ENCODE measurements at places on chromosomes 1 and 21. TPM values are rescaled to one million over a fixed set of nuclear protein-coding genes. Genes with fewer than 3 reads are reported as not detected.

DNA sequence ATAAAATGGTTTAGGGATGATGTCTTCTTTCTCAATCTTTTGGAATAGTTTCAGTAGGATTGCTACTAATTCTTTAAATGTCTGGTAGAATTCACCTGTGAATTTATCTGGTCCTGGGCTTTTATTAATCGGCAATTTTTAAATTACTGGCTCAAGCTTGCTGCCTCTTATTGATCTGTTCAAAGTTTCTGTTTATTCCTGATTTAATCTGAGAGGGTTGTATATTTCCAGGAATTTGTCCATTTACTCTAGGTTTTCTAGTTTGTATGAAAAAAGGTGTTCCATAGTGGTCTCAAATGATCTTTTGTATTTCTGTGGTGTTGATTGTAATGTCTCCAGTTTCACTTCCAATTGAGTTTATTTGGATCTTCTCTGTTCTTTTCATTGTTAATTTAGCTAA is 617.8 kb downstream of the LTN1 start:
- no peaks in the 10 kb centered on the region for H3K36me3 ChIP-seq
- no peaks in the 10 kb centered on the region for H3K4me1 ChIP-seq
- no peaks in the 10 kb centered on the region for H3K27me3 ChIP-seq

- no peaks in the 10 kb centered on the region for H3K27me3 ChIP-seq
- no peak for DNase-seq
- H3K4me3 ChIP-seq, result no peak overlapping the region
- H3K36me3 ChIP-seq, result no peaks in the 10 kb centered on the region
These were observed 54.3 kb upstream of the CD1D start for GRCh38 chr1:158126425-158126824.

INKA2 gene
- 4.9 TPM for total RNA-seq

GRCh38 chr1:202982715-202983430 is 15.8 kb upstream of the CYB5R1 start:
- no peak for DNase-seq
- H3K27ac ChIP-seq, result no peak overlapping the region

KCNJ15 gene
- total RNA-seq, result not detected

DNA sequence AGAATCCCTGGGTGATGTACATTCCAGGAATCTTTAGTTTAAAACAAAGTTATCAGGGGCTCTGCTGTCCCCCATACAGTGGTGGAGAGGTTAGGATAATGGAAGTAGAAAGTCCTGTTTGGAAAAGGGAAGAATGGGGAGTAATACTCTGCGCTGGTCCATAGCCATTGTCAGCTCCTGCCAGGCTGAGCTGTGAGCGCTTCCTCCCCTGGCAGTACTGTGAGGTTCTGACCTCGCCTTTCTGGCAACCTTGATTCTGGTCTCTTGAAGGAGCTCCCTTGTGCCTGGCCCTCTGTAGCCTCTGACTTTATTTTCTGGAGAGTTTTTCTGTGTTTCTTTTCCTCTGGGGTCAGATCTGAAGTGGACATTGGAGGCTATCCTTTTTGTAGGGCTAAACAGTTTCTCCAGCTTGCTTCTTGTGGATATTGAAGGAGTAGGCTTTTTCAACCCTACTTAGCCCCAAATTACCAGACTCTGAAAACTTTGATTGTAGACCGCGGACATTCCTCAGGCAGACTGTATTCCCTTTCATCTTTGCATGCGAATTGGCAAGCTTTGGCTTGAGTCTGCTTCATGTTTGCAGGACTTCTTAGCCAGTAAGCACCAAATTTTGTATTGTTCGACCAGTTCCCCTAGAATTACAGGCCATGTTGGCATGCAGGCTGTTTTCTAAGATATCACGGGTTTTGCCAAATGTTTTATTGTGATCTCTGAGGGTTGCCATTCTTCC is 13.8 kb downstream of the UBE4B start:
- no peaks in the 10 kb centered on the region for H3K27me3 ChIP-seq
- peaks cover 18% of the 10 kb centered on the region for H3K36me3 ChIP-seq
- peak; percentile 71 for DNase-seq
- H3K4me1 ChIP-seq, result peaks cover 56% of the 10 kb centered on the region
- no peak overlapping the region for H3K4me3 ChIP-seq

KISS1 gene
- total RNA-seq, result not detected

DNA sequence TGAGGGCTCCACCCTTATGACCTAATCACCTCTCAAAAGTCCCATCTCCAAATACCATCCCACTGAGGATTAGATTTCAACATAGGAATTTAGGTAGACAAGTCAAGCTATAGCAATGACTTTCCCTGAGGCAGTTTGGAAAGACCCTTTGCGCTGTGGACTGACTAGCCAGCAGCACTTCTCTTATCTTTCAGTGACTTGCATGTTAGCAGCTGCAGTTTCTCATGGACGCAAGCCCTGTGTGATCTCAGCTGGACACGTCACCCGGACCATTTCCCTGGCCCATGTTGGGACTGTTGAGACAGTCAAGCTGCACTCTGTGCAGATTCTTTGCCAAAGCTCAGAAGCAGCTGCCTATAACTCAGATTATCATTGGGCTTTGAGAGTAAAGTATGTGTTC is 408.1 kb upstream of the USP24 start:
- H3K4me3 ChIP-seq, result no peak overlapping the region
- H3K36me3 ChIP-seq, result no peaks in the 10 kb centered on the region
- no peaks in the 10 kb centered on the region for H3K27me3 ChIP-seq
- no peaks in the 10 kb centered on the region for H3K4me1 ChIP-seq

DNA sequence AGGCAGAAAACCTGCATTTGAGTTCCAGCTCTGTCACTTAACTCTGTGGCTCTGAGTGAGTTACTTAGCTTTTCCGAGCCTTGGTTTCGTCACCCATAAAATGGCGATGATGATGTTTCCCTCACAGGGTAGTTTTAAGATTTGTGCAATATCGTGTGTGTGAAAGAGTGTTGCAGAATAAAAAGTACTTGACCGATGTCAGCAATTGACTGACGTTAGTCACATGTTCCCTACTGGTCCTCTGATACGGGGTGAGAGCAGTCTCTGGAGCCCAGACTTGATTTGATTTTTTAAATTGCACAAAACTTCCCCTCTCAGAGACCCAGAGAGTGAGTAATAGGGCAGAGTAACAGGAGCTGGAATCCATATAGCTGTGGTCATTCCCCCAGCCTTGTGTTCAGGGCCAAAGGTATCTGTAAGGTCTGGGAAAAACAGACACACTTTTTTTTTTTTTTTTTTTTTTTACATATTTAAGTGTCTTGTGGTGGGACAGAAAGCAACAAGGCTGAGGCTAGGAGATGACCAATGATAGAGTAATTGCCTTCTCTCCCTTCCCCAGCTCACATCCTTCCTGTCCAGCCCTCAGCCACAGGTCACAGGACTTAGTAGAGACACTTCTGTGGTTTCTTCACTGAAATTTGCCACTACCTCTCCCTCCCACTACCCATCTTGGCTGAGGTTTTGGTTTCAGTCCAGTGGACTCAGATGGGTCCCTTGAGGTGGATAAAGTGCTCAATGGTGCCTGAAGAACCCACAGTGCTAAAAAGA is 2.0 kb downstream of the FCER1G start:
- H3K27me3 ChIP-seq, result no peaks in the 10 kb centered on the region
- H3K4me1 ChIP-seq, result no peaks in the 10 kb centered on the region
- no peak overlapping the region for H3K4me3 ChIP-seq
- DNase-seq, result peak; percentile 66

NMNAT2 gene
- 3.6 TPM for total RNA-seq

DNA sequence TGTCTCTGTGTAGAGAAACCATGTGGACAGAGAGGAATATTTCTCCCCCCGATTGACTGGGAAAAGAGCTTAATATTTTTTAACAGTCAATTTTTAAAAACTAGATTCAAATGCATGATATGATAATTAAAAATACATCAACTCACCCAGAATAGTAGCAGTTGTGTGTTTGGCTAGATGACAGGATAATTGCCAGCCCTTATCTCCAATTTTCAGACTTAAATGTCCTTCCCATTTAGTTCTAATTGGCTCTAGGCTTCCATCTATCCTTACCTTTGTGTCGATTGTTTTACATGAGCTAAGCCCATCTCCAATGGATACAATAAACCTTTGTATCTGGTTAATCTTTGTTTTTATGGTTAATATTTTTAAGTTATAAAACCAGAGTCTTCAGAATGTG is 23.9 kb upstream of the KIAA0040 start:
- H3K27ac ChIP-seq, result no peak overlapping the region

DNA sequence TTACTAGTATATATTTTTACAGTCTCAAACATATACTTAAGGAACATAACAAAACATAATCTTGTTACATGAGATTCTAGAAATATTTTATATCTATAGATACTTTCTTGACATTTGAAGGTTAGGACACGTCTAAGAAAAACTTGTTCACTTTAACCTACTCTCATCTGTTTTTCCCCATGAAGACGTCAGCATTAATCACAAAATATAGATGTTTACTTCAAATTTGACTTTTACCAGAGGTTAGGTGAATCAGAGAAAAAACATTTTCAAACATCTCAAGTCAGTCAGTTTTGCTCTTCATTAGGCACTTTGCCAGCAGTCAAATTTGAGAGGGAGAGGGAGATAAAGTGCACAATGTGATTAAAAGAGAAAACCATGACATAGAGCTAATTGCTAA is 47.7 kb downstream of the BRINP3 start:
- no peak for DNase-seq
- H3K4me3 ChIP-seq, result no peak overlapping the region

SLC25A24 gene
- 31.4 TPM for total RNA-seq

GRCh38 chr1:200124309-200124708 is 96.8 kb downstream of the NR5A2 start:
- no peaks in the 10 kb centered on the region for H3K4me1 ChIP-seq
- no peaks in the 10 kb centered on the region for H3K36me3 ChIP-seq
- H3K27ac ChIP-seq, result no peak overlapping the region
- no peak overlapping the region for H3K4me3 ChIP-seq
- DNase-seq, result no peak

- no peak overlapping the region for H3K4me3 ChIP-seq
- no peaks in the 10 kb centered on the region for H3K36me3 ChIP-seq
- peaks cover 15% of the 10 kb centered on the region for H3K27me3 ChIP-seq
- DNase-seq, result no peak
- no peak overlapping the region for H3K27ac ChIP-seq
These were observed 31.6 kb downstream of the KRTAP10-1 start for GRCh38 chr21:44508426-44508710.

TAS1R2 gene
- not detected for total RNA-seq

- no peaks in the 10 kb centered on the region for H3K27me3 ChIP-seq
- no peak overlapping the region for H3K27ac ChIP-seq
- no peak for DNase-seq
- no peaks in the 10 kb centered on the region for H3K36me3 ChIP-seq
These were observed 72.0 kb upstream of the CLDN14 start for GRCh38 chr21:36551731-36552433.

DNA sequence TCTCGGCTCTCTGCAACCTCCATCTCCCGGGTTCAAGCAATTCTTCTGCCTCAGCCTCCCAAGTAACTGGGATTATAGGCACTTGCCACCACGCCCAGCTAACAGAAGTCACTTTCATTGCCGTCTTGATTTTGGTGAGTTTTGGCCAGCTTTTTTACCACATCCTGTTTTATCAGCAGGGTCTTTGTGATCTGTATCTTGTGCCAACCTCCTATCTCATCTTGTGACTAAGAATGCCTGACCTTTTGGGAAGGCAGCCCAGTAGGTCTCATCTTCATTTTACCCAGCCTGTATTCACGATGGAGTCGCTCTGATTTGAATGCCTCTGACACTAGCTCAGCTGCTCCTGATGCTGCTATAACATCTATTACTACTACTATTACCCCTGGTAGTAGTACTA is 46.8 kb upstream of the BARHL2 start:
- no peak overlapping the region for H3K4me3 ChIP-seq
- H3K27ac ChIP-seq, result no peak overlapping the region
- H3K4me1 ChIP-seq, result no peaks in the 10 kb centered on the region
- no peak for DNase-seq

- H3K36me3 ChIP-seq, result no peaks in the 10 kb centered on the region
- DNase-seq, result no peak
- no peaks in the 10 kb centered on the region for H3K4me1 ChIP-seq
These were observed 263.3 kb downstream of the MRPL39 start for GRCh38 chr21:25343774-25344545.

DNA sequence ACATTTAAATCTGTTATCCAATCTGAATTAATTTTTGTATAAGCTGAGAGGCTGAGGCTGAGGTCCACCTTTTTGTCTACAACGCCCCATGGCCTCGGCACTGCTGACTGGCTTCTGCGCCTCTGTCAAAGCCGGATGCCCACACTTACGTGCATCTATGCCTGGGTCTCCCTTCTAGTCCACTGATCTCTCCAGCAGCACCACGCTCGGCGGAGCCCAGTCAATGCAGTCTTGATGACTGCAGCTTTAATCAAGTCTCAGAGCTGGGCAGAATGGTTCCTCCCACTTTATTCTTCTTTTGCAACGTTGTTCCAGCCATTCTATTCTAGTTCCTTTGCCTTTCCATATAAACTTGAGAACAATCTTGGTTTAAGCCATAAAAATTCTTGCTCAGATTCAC is 9.4 kb downstream of the PRDM15 start:
- DNase-seq, result no peak
- H3K27me3 ChIP-seq, result no peaks in the 10 kb centered on the region
- no peaks in the 10 kb centered on the region for H3K4me1 ChIP-seq
- no peaks in the 10 kb centered on the region for H3K36me3 ChIP-seq

DNA sequence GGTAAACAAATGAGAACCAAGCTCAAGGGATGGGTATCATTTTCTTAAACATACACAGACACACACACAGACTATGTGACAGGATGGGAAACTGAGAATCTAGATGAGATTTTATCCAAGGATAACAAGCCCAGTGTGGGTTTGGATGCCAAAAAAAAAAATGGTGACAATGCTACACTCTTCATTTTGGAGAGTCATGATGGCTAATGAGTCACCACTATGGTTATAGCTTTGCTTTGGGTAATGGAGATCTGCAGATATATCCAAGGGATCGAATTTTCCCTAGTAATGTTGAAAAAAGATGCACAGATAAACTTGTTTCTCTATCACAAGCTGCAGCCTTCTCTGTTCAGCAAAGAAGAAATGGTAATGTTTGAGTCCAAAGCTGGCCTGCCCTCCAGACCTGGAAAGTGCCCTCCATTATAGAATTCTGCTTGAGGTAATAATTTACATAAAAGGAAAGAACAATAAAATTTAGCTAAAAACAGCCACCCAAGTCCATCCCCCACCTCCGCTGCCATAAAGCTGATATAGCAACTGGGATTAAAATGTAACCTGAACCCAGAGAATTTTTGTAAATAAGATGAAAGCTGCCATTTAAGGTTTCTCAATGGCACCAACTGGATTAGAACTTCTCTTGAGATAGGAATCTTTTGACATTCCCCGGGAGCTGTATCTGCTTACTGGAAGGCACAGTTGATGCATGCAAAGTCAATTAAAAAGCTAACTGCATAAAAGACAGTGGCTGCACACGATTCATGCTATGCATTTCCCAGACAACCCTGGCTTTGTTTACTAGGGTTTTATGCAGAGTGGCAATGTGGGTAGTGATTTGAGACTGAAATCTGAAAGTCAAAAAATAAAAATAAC is 395.2 kb upstream of the LYPLAL1 start:
- H3K27me3 ChIP-seq, result no peaks in the 10 kb centered on the region
- no peaks in the 10 kb centered on the region for H3K4me1 ChIP-seq
- no peaks in the 10 kb centered on the region for H3K36me3 ChIP-seq
- H3K4me3 ChIP-seq, result no peak overlapping the region
- H3K27ac ChIP-seq, result no peak overlapping the region

CFHR1 gene
- total RNA-seq, result not detected

OR10K1 gene
- not detected for total RNA-seq

- peak overlapping the region; percentile 77 for H3K4me3 ChIP-seq
- peak overlapping the region; percentile 87 for H3K27ac ChIP-seq
- H3K4me1 ChIP-seq, result no peaks in the 10 kb centered on the region
These were observed 24.1 kb upstream of the HPDL start for GRCh38 chr1:45302505-45303150.

KIRREL1 gene
- 34.6 TPM for total RNA-seq

GRCh38 chr1:99447721-99448120 is 183.4 kb downstream of the PLPPR4 start:
- DNase-seq, result no peak
- H3K4me3 ChIP-seq, result no peak overlapping the region
- H3K4me1 ChIP-seq, result no peaks in the 10 kb centered on the region
- H3K36me3 ChIP-seq, result no peaks in the 10 kb centered on the region
- no peaks in the 10 kb centered on the region for H3K27me3 ChIP-seq
